ENCODE measurements at places on chromosomes 3 and 15.

GRCh38 chr3:114527036-114527644, 233.3 kb downstream of the TIGIT start:
- peak; percentile 35 for DNase-seq

GRCh38 chr3:77304700-77305021, 264.8 kb downstream of the ROBO2 start:
- DNase-seq: no peak

DNA sequence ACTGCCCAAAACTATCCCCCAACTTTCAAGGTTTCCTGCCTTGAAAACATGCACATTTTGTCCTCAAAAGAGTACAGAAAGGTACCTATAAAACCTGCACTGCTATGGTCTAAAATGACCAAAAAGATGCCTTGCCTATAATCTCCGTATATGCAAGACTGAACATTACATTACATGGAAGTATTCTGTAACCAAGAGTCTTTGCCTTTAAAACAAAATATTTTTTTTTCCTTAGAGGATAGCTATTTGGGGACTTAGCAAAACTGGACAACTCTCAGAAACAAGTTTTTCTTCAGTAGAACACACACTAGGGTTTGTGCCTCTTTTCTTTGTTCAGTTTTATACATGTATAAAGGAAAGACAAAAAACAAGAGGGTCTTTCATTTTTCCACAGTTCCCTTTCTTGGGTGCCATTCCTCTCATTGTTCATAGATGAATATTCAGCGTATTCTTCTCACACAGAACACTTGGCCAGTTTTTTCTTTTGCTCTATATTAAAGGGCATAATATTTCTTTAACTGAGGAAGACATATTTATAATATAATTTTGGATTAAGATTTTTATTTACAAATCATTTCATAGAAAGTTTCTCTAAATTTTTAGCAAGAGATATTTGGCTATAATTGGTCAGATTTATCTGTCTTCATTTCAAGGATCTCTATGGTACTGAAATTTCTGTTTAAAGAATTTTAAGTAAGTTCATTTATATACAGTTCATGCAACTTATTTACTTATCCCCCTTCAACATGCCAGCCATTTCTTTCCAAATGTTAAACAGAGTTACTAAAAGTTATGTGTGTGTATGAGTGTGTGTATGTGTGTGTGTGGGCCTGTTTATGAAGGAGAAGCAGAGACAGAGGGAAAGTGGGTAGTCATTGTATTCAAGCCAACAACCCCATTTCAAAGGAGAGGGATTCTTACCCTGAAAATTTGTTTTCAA, 142.6 kb downstream of the ZBTB20 start:
- DNase-seq: no peak

- peak; percentile 54 for DNase-seq
These were observed 22.0 kb upstream of the DOCK3 start for GRCh38 chr3:50652709-50653108.

- DNase-seq: peak; percentile 57
These were observed 2.0 kb downstream of the CCR5 start for GRCh38 chr3:46372492-46373359.

DNA sequence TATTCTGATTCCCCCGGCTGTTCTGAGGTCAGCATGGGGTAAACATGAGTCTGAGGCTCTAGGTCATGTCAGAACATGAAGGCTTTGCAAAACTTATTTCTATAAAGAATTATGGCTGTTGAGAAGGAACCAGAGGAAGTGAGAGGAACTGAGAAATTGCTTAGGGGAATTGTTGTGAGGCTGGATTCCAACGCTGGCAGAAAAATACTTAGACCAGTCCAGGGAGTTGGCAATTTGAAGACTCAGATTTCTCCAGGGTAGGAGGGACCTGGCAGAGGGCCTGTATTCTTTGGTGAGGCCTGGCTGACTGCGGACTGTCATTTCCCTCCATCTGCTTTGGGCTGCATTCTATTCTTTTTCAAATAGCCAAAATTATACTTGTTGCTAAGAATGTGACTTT, 155.5 kb downstream of the PLD1 start:
- peak; percentile 85 for DNase-seq

DNA sequence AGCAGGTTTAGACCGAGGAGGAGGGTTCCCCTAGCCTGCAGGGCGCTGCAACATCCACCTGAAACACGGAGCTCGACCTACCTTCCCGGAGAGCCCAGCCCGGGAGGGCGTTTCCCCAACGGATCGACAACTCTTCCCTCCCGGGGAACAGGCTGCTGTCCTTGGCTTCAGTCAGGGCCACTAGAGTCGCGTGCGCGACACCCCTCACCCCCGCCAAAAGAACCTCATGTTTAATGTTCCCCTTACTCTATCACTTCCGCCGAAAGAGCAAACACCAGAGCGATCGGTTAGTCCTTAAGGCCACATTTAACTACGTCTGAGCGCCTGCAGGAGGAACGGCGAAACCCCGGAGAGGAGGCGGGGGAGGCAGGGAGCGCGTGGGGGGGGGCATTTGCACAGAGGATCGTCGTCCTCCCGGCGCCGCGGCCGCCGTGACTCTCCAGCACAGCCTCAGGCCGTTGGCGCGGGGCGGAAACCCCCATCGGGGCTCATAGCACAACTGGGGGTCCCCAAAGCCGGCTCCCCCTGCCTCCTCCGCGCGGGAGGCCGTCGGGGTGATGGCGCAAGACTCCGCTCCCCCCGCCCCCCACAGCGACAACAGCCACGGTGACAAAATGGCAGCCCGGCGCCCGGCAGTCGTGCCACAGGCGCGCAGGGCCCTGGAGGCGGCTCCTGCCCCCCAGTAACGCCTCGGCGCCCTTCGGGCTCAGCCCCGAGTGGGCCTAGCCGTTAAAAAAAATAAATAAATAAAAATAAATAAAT, 3.2 kb downstream of the ANP32A start:
- DNase-seq: peak; percentile 66

- peak; percentile 54 for DNase-seq
These were observed 192.6 kb downstream of the PDZRN3 start for GRCh38 chr3:73432023-73432705.

DNA sequence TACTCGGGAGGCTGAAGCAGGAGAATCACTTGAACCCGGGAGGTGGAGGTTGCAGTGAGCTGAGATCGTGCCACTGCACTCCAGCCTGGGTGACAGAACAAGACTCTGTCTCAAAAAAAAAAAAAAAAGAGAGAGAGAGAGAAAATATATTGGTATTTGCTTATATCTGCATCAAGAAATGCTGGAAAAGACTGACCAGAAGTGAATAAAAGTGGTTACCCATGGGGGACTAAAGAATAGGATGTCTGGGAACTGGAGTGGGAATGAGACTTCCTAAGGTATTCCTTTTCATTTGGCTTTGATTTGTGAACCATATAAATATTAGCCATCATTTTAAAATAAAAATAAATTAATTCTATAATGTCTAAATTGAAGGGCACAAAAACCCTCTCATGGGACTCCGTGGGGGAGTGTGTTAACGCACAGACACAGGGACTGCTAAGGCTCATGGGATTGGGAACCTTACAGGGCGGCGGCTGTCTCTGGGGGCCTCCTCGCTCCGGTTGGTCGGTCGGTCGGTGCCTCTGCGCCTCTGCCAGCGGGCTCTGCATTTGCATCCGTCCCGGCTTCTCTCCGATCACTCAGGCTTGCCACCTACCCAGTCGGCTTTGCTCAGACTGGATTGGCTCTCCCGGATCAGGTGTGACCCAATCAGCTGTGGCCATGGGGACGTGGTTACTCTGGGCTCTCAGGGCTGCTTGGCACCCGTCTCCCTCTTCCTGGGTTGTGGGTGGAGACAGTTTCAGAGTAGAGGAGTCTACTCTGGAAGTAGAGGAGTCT, 12.7 kb upstream of the TSPAN3 start:
- peak; percentile 84 for DNase-seq

DNA sequence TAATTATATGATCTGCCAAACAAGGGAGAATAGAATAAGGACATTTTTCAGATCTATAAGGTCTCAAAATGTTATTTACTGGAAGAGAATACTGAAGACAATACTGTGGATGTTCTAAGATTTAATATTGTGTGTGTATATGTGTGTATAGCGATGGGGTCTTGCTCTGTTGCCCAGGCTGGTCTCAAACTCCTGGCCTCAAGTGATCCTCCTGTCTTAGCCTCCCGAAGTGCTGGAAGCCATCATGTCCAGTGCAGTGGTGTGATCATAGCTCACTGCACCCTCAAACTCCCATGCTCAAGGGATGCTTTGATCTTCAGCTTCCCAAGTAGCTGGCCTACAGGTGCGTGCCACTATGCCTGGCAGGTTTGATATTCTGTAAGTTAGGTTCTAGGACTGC, 91.3 kb downstream of the NBEAL2 start:
- no peak for DNase-seq

DNA sequence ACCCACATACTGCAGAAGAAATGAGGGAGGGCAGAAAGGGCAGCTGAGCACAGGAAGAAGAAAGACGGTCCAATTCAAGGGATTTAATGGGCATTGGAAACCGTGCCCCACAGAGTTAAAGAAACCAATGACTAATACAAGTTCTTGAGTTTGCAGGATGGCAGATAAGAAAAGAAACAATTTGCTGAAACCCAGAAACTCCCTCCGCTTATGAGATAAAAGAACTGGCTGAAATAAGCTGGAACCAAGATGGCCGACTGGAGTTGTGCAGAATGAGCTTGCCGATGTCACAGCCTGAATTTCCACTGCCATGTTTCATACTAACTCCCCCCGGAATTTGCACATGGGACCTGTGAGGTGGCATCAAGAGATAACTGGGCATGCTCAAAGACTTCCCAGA, 47.1 kb downstream of the SCAP start:
- DNase-seq: no peak

GRCh38 chr3:72675243-72675642, 173.0 kb downstream of the SHQ1 start:
- no peak for DNase-seq

GRCh38 chr15:66722757-66723540, 20.9 kb downstream of the SMAD6 start:
- no peak for DNase-seq

DNA sequence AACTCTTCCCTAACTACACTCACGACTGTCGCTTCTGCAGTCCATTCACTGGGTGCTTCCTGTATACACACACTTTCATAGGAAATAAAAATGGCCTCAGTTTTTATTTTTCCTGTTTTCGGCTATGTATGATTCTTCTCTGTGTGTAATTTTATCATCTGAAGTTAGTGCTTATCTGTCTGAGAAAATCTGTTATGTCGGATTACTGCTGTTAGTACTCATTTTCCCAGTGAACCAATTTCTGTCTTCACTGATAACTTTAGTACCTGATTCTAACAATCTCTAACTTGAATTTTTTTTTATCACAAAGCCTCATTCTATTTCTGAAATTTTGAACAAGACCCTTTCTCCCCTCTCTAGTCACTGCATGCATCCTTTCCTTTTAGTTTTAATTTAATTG, 20.9 kb downstream of the RAB5A start:
- DNase-seq: no peak

DNA sequence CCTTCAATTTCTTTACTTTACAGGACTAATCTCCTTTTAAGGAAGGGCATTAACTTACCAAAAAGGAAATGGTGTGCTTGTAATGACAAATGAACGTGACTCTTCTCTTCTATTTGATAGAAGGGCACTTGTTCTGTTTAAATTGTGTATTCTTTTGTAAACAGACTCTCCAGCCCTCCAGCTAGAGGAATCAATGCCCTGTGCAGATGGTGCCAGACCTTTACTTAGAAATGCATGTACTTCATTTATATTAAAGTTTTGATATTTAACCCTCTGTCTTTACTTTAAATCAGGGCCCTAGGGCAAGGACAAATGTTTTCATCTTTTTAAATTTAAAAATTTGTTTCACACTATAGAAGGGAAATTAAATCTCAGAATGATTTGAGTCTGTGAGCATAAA, 355.1 kb downstream of the GBE1 start:
- DNase-seq: no peak

- no peak for DNase-seq
These were observed 19.8 kb downstream of the ST3GAL6 start for GRCh38 chr3:98782824-98783500.

- no peak for DNase-seq
These were observed 53.1 kb upstream of the ADAMTS17 start for GRCh38 chr15:100394736-100395440.

- peak; percentile 72 for DNase-seq
These were observed 4.9 kb upstream of the ALAS1 start for GRCh38 chr3:52193065-52193464.

- no peak for DNase-seq
These were observed 519 bp downstream of the ABHD6 start for GRCh38 chr3:58237941-58238681.

GRCh38 chr15:90264671-90265070, 801 bp upstream of the NGRN start:
- peak; percentile 24 for DNase-seq

DNA sequence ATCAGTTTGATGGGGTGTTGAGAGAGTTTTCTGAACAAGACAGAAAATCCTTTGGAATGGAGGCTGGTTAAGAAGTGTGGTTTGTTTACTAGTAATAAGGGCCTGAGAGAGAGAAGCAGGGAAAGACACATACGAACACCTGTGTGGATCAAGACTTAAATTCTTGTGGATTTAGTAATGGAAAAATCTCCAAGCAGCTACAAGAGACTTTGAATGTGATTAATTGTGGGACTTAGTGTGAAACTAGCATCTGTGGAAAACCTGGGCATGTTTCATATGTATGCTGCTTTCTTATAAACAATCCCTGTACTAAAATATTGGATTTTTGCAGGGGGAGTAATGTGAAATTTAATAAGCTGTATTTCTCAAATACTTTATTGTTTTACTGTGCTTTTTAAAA, 399.1 kb downstream of the SI start:
- no peak for DNase-seq

- DNase-seq: peak; percentile 71
These were observed 30.3 kb downstream of the CDC25A start for GRCh38 chr3:48157950-48158376.

- no peak for DNase-seq
These were observed 167.0 kb upstream of the ANKRD28 start for GRCh38 chr3:15964605-15965442.

- no peak for DNase-seq
These were observed 16.9 kb upstream of the RBPMS2 start for GRCh38 chr15:64792282-64792681.

DNA sequence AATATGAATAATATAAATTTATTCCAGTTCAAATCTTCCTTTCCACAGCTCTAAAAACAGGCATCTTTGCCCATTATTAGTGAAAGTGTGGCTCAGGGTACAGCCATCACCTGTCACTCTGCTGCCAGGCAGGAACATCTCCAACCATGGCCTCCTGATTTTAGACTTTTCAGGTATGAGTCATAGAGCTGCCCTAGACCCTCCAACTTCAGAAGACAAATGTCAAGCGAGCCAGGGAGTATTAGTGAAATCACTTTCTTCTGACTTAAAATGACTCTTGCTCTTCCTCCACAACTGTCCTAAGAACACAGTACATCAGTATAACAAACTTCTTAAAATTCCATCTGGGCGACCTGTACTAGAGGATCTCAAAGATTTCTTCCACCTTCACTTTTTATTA, 78.1 kb upstream of the AKAP13 start:
- no peak for DNase-seq

GRCh38 chr3:73626106-73626505, 1.4 kb upstream of the PDZRN3 start:
- no peak for DNase-seq

DNA sequence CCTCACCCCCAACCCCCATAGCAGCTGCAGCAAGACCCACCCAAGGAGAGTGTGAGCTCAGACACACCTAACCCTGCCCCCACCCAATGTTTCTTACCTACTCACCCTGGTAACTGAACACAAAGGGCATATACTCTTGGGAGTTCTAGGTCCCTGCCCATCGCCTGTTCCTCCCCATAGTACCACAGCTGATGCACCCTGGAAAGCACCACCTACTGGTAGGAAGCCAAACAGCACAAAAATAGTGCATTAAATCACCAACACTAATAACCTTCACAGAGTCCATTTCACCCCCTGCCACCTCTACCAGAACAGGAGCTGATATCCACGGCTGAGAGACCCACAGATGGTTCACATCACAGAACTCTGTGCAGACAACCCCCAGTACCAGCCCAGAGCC, 245.2 kb downstream of the EFHB start:
- no peak for DNase-seq

All from epithelial cell of esophagus (primary cell).